Midbrain (tissue), 1 donor: ENCODE measurements at places on chromosomes 11 and 22.

DNA sequence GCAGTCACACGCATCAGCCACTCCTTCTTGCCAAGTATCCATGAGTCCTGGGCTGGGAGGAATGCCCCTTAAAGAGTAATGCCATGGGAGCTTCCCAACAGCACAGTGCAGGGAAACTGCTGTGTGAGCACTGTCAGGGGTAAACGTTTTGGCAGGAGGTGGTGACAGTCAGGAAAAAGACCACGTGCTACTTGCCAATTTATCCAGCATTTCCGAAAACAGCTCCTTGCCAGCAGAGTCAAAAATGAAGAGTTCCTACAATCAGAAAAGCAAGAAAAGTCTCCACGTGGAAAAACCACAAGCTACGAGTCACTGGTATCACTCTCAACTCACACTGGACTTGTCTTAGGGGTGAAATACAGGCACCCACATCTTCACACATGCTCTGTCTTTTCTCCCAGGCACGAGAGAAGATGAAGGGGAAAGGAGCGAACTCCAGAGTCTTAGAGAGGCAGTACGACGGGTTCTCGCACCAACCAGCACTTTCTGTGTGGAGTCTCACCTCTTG, 9.9 kb downstream of the IFT27 start:
- peak; percentile 4 for DNase-seq

GRCh38 chr11:1459219-1459575, 27.4 kb downstream of the MOB2 start:
- DNase-seq = no peak

DNA sequence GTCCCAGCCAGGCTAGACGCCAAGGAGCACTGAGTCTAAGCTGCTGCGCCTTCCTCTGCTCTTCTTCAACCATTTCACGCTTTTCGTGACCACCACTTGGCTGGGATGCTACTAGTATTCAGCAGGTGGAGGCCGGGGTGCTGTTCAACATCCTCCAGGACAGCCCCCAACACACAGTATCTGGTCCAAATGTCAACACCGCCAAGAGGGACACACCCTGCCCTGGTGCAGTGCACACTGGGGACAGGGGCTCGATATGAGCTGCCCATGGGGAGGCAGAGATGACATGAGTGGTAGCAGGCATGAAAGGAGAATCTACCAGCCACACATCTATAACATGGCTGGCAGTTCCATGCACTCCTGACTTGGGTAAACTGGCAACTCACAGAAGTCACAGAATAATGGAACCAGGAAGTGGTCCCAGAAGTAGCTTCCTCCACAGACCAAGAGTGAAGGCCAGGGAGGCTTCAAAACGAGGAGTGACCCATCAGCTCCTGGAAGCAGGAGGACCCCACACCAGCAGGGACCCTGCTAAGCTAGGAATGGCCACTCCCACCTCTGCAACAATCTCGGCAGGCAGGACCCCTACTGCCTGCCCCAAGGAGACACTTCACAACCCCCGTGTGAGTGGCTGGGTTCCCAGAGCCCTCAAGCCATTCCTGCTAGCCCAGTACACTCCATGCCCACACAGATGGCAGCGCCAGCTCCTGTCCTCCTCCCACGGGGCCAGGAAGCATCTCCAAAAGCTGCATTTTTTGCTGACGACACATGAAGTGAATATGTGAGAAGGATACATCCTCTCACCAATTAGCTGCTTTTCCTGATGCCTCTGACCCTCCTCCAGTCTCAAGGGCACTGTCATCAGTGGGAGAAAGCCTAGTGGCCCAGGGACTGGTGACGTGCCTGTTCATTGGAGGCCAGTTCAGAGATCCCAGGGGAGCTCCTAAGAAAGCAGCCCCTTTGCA, 78.8 kb downstream of the DGCR2 start:
- DNase-seq = no peak

- no peak for DNase-seq
Observed at GRCh38 chr22:35997438-35997837, 31.2 kb downstream of the RBFOX2 start.

GRCh38 chr11:126904520-126904919, 96.0 kb downstream of the KIRREL3 start:
- DNase-seq = no peak

GRCh38 chr22:31474743-31475142, 14.9 kb downstream of the EIF4ENIF1 start:
- DNase-seq = no peak

GRCh38 chr11:115078461-115079438, 400.4 kb downstream of the NXPE2 start:
- no peak for DNase-seq

DNA sequence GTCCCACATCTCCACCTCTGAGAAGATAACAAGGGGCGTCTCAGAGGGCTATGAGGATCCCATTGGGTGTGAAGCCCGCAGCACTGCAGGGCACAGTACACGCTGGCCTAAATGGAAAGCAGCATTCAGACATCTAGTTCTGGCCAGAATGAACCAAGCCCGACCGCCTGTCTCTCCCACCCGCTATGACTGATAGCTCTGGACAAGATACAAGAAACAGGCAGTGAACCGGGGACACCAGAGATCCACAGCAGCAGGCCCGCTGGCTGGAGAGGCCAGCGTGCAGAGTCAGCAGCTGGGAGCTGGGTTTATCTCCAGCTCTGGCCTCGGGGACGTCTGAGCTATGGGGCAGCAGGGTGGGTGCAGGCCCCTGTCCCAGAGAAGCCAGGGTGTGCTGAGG, 9.6 kb downstream of the CERK start:
- no peak for DNase-seq

DNA sequence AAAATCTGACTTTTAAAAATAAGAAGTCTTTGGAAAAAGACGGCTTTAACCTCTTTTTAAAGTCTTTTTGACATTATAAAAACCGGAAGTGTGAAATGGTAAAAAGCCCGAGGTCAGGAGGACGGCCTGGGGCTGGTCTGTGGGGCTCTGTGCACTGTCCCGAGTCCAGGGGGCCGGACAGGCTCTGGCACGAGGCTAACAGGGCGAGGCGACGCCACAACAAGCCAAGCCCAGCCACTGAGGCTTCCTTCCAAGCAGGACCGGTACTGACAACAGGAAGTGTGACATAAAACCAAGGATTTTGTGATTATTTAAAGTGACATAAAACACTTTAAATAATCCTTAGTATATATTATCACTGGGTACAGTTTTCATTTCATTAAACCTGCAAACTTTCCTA, 39.2 kb downstream of the BRD1 start:
- DNase-seq = no peak

DNA sequence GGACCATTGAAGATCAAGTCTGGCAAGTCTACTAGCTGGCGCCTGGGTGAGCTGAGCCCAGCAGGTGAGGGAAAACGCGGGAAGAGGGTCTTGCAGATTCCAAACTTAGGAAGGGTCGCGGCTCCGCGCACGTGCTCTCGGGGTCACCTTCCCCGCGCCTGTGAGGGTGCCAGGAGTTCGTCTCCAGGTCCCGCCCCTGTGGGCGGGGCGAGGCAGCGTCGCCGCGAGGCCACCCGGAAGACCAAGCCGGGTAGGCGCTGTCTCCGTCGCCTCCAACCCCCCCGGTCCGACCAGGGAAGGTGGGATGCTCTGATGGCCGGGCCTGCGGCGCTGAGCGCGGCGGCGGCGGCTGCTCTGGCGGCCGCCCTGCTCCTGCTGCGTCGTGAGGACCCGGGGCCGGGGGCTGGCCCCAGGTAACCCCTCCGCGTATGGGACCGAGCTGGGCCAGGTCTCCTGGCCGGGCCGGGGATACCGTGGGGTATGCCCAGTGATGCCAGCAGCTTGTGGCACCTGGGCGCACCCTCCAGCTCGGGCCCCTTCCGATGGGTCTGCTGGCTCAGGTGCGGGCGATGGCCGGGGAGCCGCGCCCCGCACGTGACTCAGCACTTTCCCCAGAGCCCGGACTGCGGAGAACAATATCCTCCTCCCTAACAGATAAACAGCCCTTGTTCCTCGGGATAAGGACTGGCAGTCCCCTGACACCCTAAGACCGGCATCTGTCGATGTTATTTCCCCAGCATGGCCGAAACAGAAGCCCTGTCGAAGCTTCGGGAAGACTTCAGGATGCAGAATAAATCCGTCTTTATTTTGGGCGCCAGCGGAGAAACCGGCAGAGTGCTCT, at the start of gene HTATIP2:
Gene HTATIP2 (plus strand): TSS at position 215 of the 841 bp plus-strand sequence. CDS start 524 bp downstream, at position 739.
- DNase-seq = peak; percentile 73

DNA sequence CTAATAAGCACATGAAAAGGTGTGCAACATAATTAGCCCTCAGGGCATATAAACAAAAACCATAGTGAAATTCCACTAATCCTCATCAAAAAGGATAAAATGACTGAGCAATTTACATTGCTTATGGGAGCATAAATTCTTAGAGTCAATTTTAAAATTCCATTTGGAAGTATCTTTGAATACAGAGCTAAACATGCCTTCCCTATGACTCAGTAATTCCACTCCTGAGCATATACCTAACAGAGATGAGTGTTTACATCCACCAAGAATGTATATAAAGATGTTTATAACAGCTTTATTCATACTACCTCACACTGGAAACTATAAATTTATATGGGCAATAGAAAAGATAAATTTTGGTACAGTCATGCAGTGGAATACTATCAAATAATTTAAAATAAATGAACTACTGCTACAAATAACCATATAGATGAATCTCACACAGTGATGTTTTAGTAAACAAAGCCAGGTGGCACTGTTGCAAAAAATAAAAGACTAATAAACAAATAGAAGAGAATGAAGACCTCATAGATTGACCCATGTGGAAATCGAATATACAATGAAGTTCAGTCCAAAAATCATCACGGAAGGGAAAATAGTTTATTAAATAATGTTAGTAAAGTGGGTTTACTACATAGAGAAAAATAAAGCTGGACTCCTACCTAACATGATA, 8.2 kb upstream of the OR2D2 start:
- no peak for DNase-seq

GRCh38 chr11:57874981-57875380, 113.4 kb downstream of the CTNND1 start:
- no peak for DNase-seq

- DNase-seq = no peak
Observed at GRCh38 chr22:26891429-26891828, 234.0 kb downstream of the MIAT start.
